Esophagus squamous epithelium (tissue), 5 donors: ENCODE measurements at places on chromosomes 2 and 18.

DNA sequence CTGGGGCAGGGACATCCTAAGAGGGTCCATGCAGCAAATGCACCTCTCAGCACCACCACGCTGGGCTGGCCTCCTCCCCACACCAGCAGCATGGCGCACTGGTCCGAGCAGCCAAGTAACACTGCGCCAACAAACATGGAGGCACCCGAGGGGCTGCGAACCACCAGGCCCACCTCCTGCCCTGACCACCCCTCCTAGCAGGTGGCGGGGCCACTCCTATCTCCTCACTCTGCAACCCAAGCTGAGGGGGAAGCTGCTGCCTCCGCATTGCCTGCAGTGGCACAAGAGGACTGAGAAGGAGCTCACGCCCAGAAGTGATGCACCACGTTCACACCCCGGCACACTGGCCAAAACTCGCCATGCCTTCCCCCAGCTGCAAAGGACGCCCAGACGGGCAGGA is 94.4 kb downstream of the EIPR1 start:
- no peak for DNase-seq

- no peak for DNase-seq
These were observed 401.0 kb downstream of the SUCLG1 start for GRCh38 chr2:84057917-84058560.

GRCh38 chr2:64846177-64846576 is 143.0 kb upstream of the SLC1A4 start:
- no peak for DNase-seq

DNA sequence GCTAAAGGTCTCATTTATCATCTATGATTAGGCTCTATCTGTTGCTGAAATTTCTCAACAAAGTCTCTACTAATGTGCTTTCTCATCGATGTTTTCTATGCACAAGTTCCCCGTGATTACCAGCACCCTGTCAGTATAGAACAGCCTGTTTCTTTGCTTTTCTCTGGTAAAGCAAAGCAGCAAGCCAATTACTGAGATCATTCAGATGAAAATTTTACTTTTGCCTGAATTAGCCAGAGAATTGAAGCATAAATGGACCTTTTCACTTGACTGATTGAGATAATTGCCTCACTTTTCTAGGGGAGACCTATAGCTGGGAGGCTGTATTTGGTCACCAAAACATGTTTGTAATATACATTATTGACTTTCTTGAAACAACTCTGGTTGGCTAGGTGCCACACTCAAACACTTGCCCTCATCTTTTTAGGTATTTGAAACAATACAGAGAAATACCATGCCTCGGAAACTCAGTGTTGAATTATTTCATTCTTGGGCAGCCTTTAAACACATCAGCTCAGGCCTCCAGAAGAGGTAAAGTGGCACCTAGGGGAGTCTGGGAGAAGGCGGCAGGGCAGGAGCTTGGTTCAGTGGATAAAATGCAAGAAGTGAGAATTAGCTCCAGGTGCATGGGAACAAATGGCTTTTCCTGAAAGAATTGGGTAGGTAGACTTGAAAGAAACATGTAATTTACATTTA is 96.2 kb downstream of the GALNT3 start:
- DNase-seq: no peak

GRCh38 chr2:37282746-37283145 is 41.9 kb downstream of the PRKD3 start:
- no peak for DNase-seq

GRCh38 chr2:7272210-7272609 is 355.0 kb downstream of the RNF144A start:
- no peak for DNase-seq

- no peak for DNase-seq
These were observed 2.8 kb downstream of the PTPN18 start for GRCh38 chr2:130358420-130359350.

DNA sequence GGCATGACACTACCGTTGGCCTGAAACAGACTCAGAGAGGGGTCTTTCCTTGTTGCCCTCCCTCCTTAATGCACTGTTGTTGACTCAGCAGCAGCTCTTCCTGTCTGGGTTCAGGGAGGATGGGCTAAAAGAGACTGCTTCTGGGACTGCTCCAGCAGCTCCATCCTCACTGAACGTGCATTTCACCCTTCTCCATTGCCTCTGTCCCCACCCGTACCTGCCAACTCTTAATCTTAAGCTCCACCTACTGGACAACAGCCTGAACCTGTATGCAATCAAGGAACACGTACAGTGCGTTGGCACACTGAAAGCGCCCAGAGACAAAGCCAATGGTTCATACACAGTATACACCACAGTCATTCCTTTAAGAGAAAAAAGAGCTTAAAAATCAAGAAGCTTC is 230.8 kb upstream of the RAB6C start:
- no peak for DNase-seq

DNA sequence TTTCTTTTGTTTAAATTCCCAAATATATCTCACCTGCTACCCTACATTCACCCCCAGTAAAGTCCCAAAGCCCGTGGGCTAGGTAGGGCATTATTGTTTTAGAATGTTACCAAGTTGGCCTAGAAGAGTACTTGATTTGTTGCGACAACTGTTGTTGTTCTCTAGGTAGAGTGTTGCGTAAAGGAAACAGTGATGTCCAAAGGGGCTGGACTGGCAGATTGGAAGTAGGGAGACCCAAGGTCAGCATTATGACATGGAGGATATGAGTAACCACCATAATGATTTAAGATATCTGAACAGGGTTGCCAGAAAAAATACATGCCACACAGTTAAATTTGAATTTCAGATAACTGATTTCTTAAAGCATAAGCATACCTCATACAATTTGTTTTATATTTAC is 39.2 kb downstream of the SCN1A start:
- no peak for DNase-seq

DNA sequence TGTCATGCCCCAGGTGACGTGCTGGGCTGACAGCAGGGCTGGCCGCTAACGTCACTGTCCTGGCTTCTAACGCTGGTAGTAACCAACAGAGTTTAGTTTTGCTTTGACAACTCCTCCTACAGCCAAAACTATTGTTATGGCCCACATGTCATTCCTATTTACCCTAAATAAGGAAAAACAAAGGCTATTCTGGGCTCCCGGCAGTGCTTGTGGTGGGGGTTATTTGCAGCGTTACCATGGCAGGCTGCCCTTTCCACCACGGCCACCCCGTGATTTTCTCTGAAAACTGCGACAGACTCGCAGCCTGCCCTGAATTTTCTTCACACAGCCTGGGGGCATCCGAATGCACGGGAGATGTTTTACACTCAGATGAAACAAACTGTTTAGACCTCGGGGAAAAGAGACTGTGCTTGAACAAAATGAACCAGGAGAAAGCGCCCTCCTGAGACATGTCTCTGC is 115.2 kb downstream of the FAM210A start:
- DNase-seq: no peak

GRCh38 chr2:195697681-195698220 is 40.7 kb downstream of the SLC39A10 start:
- no peak for DNase-seq

DNA sequence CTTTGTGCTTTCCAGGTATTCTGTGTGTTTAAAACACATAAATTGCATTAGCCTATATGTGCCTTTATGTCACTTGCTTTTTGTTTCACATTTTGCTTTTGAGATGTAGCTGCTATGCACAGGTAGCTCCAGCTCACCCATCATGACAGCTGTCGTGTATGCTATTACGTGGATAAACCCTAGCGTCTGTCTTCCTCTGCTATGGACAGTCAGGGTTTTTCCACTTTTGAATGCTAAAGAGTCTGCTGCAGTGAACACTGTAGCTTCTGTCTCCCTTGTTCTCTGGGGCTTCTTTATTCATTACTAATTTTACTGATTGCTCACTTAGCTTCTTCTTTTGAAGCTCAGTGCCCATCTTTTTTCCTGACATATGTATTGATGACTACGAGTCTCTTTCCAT is 24.7 kb upstream of the MBP start:
- no peak for DNase-seq

DNA sequence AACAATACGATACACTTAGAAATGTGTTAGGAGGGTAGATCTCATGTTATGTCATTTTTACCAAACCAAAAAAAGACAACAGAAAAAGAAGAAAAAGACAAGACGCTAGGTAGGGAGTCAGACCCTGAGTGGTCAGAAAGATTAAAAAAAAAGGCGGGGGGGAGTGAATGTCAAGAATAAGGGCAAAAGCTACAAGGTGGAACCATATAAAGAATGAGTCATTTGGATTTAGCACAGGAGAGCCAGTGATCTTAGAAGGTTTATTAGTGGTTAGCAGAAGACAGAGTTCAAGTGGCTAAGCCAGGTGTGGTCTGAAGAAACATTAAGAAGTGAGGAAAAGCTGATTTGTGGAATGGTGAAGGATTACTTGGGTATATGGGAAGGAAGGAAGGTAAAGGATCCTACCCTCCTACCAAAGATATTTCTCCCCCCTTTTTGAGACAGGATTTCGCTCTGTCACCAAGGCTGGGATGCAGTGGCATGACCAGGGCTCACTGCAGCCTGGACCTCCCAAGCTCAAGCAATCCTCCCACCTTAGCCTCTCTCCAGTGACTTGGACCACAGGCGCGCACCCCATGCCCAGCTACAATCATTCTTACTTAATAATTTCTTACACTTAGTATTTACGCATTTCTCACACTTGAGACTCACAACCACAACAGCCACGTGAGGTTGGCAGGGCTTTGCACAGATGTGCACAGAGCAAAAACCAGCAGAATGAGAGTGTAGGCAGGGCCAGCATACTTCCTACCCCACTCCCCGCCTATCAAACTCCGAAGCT is 2.6 kb downstream of the DSC2 start:
- no peak for DNase-seq

GRCh38 chr2:212147921-212148513 is 390.6 kb downstream of the ERBB4 start:
- no peak for DNase-seq

DNA sequence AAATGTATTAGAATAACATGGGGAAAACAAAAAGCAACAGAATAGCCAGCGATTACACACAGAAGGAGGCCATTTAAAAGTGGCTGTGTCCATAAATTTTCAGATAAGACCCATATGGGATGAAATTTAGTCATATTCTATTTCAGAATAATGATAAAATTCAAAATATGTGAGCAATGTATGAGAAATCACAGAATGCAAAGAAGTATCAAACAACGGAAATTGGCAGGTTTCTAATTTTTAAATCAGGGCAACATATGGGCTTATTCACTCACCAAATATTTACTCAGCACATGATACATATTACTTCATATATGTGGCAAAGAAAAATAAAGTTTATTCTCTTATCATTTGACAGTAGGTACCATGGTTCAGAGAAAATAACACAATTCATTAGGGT is 208.5 kb downstream of the GRB14 start:
- no peak for DNase-seq
